ENCODE measurements at places on chromosomes 1 and 21. TPM values are rescaled to one million over a fixed set of nuclear protein-coding genes. Genes with fewer than 3 reads are reported as not detected.
A peak's percentile ranks its signal among the peaks of the same experiment; 100 is the strongest.

- no peaks in the 10 kb centered on the region for H3K4me1 ChIP-seq
- H3K36me3 ChIP-seq = no peaks in the 10 kb centered on the region
- no peaks in the 10 kb centered on the region for H3K27me3 ChIP-seq
- DNase-seq = no peak
- no peak overlapping the region for H3K4me3 ChIP-seq
- no peak overlapping the region for H3K27ac ChIP-seq
These were observed 1034.1 kb upstream of the PRMT6 start for GRCh38 chr1:106022312-106022902.

GRCh38 chr1:44775930-44776729 lies 790 bp downstream of the RPS8 start:
- peaks cover 25% of the 10 kb centered on the region for H3K4me1 ChIP-seq
- peaks cover 47% of the 10 kb centered on the region for H3K36me3 ChIP-seq
- peak overlapping the region; percentile 98 for H3K27ac ChIP-seq
- DNase-seq = peak; percentile 71
- peak overlapping the region; percentile 90 for H3K4me3 ChIP-seq

LCE3E gene
- total RNA-seq = not detected

SNRNP40 gene
- 17.6 TPM for total RNA-seq

- no peak overlapping the region for H3K4me3 ChIP-seq
- H3K36me3 ChIP-seq = no peaks in the 10 kb centered on the region
- H3K27ac ChIP-seq = no peak overlapping the region
- H3K4me1 ChIP-seq = no peaks in the 10 kb centered on the region
These were observed 148.3 kb downstream of the RHOU start for GRCh38 chr1:228883535-228883934.

STXBP3 gene
- 22.4 TPM for total RNA-seq

GRCh38 chr1:158112994-158113758 lies 67.5 kb upstream of the CD1D start:
- peak overlapping the region; percentile 51 for H3K4me3 ChIP-seq
- H3K27ac ChIP-seq = no peak overlapping the region
- H3K36me3 ChIP-seq = no peaks in the 10 kb centered on the region

DNA sequence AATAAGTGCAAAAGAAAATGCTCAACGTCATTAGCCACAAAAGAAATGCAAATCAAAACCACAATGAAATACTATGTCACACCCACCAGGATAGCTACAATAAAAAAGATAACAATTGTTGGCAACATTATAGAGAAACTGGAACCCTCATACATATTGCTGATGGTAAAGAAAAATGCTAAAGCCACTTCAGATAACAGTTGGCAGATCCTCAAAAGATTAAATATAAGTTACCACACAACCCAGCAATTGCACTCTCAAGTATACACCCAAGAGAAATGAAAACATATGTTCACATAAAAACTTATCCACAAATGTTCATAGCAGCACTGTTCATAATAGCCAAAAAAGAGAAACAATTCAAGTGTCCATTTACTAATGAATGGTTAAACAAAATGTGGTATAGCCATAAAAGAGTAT lies 20.7 kb downstream of the TRIM33 start:
- no peak overlapping the region for H3K27ac ChIP-seq
- H3K36me3 ChIP-seq = no peaks in the 10 kb centered on the region
- H3K4me1 ChIP-seq = peaks cover 20% of the 10 kb centered on the region
- no peaks in the 10 kb centered on the region for H3K27me3 ChIP-seq
- H3K4me3 ChIP-seq = no peak overlapping the region
- DNase-seq = no peak

DNA sequence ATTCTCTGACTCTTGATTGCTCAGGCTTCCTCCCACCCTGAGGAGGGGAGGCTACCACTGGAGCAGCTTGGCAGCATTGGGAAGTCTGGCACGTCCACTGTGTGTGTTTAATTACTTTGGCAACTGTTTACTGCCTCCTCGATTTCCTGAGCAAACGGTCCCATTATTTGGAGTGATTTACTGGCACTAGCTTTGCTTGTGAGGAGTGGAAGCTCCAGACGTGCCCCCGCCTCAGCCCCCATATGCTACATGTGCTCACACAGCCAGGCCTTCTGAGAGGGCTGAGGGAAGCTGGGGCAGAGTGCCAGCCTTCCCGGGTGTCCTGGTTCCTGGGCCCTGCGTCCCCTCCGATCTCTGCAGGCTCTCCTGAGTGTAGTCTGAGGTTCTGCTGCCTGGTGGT lies 306.2 kb downstream of the PTPRU start:
- H3K4me3 ChIP-seq = no peak overlapping the region
- no peaks in the 10 kb centered on the region for H3K4me1 ChIP-seq
- no peak for DNase-seq
- no peaks in the 10 kb centered on the region for H3K36me3 ChIP-seq
- no peak overlapping the region for H3K27ac ChIP-seq

ABCA4 gene
- total RNA-seq = 0.24 TPM

KCNJ10 gene
- total RNA-seq = 1.1 TPM

DNA sequence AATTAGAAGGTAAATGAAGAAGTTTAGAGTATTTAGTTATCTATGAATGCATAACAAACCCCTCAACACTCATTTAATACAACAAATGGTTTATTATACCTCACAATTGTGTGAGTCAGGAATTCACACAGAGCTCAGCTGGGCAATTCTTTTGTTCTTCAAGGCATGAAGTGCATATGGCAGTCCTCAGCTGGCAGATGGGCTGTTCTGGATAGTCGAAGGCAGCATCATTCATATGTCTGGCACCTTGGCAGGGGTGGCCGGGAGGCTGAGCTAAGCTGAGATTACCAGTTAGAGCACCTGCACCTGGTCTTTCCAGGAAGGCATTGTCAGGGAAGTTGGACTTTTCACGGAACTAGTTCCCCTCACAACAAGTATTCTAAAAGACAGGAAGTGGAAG lies 286.2 kb upstream of the DUSP10 start:
- H3K27me3 ChIP-seq = no peaks in the 10 kb centered on the region
- no peaks in the 10 kb centered on the region for H3K36me3 ChIP-seq
- H3K4me3 ChIP-seq = no peak overlapping the region
- no peak for DNase-seq
- no peaks in the 10 kb centered on the region for H3K4me1 ChIP-seq

CA14 gene
- total RNA-seq = 9.4 TPM

ADAMTSL4 gene
- 30.7 TPM for total RNA-seq

NR1I3 gene
- not detected for total RNA-seq

DNA sequence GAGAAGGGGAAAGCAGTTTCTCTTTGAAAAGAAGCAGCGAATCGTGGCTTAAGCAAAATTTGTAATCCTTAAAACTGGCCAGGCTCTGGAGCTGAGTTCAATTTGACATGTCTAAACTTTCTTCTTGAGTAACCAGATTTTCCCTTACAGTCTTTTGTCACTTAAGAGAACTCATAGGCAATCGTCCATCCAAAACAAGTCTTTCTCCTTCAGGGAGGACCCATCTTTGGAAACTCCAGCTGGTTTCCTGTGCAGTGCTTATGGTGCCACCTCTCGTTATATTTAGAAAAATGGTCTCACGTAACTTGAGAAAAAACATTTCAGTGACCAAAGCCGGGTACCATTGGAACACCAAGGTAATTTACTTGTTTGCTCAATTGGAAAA lies 1.8 kb upstream of the PTTG1IP start:
- no peak for DNase-seq

DNA sequence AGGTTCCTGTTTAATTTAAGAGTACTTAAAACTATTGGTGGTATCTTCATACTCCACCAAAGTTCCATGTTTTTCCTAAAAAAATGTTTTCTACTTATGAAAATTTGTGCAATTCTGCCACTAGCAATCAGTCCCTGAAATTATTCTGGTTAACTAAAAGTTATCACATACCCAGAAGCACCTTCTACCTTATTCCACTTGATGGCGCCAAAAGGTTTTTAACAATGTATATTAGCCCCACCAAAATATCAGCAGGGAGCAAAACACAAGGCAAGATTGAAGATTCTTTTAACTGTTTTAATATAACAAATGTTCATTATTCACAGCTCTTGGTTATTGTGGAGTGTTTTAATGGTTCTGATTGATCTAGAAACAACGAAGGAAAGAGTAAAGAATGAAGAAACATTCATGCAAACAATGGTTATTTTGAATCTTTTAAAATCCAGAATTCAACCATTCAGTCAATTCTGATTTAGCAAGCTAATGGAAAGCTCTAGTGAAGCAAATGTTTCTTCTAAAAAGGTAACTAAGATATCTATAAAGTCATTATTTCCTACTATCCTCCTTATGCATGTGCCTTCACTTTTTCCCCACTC lies 67.2 kb downstream of the TTLL7 start:
- no peak overlapping the region for H3K27ac ChIP-seq
- H3K4me3 ChIP-seq = no peak overlapping the region
- H3K4me1 ChIP-seq = peaks cover 3% of the 10 kb centered on the region
- H3K36me3 ChIP-seq = no peaks in the 10 kb centered on the region
- no peaks in the 10 kb centered on the region for H3K27me3 ChIP-seq

MTARC1 gene
- total RNA-seq = 6.4 TPM

- peak overlapping the region; percentile 56 for H3K27ac ChIP-seq
- H3K36me3 ChIP-seq = no peaks in the 10 kb centered on the region
- H3K27me3 ChIP-seq = no peaks in the 10 kb centered on the region
- no peak for DNase-seq
These were observed 53.0 kb upstream of the CNN3 start for GRCh38 chr1:94979656-94980581.

- no peaks in the 10 kb centered on the region for H3K36me3 ChIP-seq
- H3K27ac ChIP-seq = peak overlapping the region; percentile 88
- H3K4me3 ChIP-seq = peak overlapping the region; percentile 76
- peaks cover 70% of the 10 kb centered on the region for H3K4me1 ChIP-seq
- H3K27me3 ChIP-seq = no peaks in the 10 kb centered on the region
- DNase-seq = peak; percentile 77
These were observed 77.0 kb downstream of the MORN1 start for GRCh38 chr1:2314273-2314802.

ALX3 gene
- total RNA-seq = not detected

XCL2 gene
- not detected for total RNA-seq

DNA sequence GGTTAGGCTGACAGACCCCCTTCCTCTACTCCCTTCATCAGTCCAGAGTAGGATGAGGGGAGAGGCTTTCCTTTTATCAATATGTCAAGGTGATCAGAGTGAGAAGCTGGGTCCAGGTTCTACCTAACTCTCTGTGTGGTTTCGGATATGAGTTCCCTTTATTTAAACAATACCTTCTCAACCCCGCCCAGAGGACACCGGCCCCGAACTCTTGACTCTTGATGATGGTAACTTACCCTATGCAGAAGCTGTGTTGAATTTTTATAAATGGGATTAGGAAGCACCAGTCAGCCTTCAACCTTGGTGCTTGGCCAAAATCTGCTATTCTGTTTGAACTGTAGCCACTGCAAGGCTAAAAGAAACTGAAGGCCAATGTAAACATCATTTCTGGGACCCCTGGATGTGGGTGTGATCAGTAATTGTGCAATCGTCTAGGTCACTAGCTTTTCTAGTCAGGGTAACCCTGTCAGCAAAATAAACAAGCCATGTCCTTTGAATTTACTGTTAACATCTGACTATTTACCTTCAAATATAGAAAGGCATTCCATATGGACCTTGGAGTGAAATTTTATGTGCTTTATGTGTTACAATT lies 398.3 kb downstream of the SEC16B start:
- no peaks in the 10 kb centered on the region for H3K27me3 ChIP-seq
- no peak overlapping the region for H3K4me3 ChIP-seq
- no peak for DNase-seq
- H3K27ac ChIP-seq = no peak overlapping the region
- H3K4me1 ChIP-seq = no peaks in the 10 kb centered on the region

SLAMF6 gene
- 1.7 TPM for total RNA-seq

- no peaks in the 10 kb centered on the region for H3K4me1 ChIP-seq
- H3K27me3 ChIP-seq = no peaks in the 10 kb centered on the region
- H3K4me3 ChIP-seq = no peak overlapping the region
- DNase-seq = no peak
These were observed 73.5 kb upstream of the VCAM1 start for GRCh38 chr1:100646001-100646400.

- H3K27me3 ChIP-seq = no peaks in the 10 kb centered on the region
- DNase-seq = no peak
- no peaks in the 10 kb centered on the region for H3K4me1 ChIP-seq
- no peak overlapping the region for H3K4me3 ChIP-seq
These were observed 22.2 kb downstream of the MRPL39 start for GRCh38 chr21:25584833-25585676.

- H3K4me1 ChIP-seq = peaks cover 11% of the 10 kb centered on the region
- peak overlapping the region; percentile 60 for H3K27ac ChIP-seq
- no peaks in the 10 kb centered on the region for H3K27me3 ChIP-seq
These were observed 40.6 kb downstream of the SRRM1 start for GRCh38 chr1:24683713-24684162.

DNA sequence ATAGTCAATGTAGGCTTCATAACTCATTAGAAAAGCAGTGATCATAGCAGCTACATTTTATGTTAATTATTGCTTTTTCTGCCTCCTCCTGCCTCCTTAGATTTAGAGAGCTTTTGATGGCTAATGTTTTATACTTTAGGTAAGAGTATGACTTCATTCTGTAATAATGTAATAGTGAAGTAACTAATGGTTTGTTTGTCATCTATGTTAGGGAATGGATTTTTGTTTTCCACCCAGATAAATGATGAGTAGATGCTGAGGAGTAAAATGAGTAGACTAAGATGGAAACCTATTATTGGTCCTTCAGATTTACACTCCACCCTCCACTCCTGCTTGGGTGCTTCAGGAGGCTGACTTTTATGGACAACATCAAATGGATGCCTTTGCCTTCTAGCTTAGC lies 170.6 kb downstream of the CTH start:
- no peaks in the 10 kb centered on the region for H3K36me3 ChIP-seq
- H3K4me1 ChIP-seq = no peaks in the 10 kb centered on the region
- no peak overlapping the region for H3K27ac ChIP-seq
- H3K4me3 ChIP-seq = no peak overlapping the region

DNA sequence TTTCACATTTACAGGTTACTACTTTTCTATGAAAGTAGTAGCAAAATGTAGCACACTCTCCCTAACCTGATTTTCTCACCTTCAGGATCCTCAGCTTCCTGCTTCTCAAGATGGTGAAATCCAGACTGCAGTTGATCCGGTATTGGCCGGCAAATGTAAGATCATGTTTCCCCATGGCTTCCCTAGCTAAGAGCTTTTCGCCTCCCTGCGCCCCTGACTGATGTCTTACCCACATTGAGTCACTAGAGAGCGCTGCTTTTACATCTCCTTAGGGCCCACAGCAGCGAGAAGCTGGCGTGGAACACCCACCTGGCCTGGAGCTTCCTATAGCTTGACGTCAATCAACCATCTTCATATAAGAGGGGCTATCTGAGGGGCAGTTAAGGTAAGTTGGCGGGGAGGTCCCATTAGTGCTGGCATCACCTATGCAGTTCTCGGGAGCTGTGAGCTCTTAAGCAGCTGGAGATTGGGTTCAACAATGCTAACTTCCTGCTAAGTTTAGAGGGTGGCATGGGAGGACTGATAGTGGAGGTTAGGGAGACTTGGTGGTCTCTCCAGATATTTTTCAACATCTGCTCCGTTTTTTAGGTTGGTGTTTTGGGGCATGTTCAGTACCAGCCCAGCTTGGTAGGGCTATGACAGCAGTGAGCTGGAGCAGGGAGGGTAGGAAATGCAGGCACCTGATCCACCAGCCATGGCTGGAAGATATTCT lies 5.5 kb downstream of the PTPN7 start:
- peaks cover 37% of the 10 kb centered on the region for H3K36me3 ChIP-seq
- no peaks in the 10 kb centered on the region for H3K27me3 ChIP-seq
- H3K27ac ChIP-seq = no peak overlapping the region
- H3K4me3 ChIP-seq = no peak overlapping the region

GRCh38 chr1:206828061-206828460 lies 37.4 kb upstream of the IL20 start:
- no peaks in the 10 kb centered on the region for H3K27me3 ChIP-seq
- H3K4me3 ChIP-seq = no peak overlapping the region
- no peak for DNase-seq
- H3K27ac ChIP-seq = no peak overlapping the region
- no peaks in the 10 kb centered on the region for H3K36me3 ChIP-seq
- H3K4me1 ChIP-seq = peaks cover 5% of the 10 kb centered on the region

SPATA1 gene
- 2.0 TPM for total RNA-seq

ITGB2 gene
- total RNA-seq = 34.5 TPM

G0S2 gene
- 152 TPM for total RNA-seq

PROX1 gene
- 96.4 TPM for total RNA-seq

Measured in heart left ventricle (tissue), 16 donors.